ENCODE measurements at places on chromosomes 4 and X.

DNA sequence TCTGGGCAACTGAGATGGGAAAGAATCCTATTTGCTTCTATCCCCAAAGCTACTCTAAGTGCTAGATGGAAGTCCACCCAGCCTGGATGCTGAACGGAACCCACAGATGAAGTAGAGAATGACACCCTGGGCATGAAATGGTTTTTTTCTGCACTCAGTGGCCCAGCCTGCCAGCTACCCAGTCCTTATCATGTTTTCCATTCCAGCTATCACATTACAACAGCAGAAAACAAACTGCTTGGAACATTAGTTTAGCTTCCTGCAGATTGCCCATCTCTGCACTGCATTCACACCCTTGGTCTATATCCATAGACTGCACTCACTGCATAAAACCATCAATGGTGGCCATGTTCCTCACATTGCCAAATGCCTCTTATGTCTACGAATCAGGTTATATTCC, 79.1 kb downstream of the NYX start:
- no peak for DNase-seq

- DNase-seq: no peak
Observed at GRCh38 chr4:8819019-8819418, 52.6 kb downstream of the HMX1 start.

DNA sequence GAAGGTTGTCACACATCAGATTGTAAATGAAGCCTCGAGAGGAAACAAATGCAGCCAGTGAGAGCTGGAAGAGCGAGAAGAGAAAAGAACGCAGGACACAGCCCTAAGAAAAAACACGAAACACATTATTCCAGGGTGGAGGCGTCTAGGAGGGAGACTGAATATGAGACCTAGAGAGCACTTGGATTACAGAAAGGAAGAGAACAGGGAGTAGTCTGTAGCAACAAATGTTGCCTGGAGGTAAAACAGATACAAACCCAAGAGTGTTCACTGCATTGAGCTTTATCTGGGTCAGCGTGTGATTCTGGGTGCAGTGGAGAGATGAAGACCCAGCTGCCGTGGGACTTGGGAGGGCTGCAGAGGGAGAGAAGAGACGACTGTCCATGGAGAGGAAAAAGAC, 50.1 kb upstream of the SETD7 start:
- no peak for DNase-seq

DNA sequence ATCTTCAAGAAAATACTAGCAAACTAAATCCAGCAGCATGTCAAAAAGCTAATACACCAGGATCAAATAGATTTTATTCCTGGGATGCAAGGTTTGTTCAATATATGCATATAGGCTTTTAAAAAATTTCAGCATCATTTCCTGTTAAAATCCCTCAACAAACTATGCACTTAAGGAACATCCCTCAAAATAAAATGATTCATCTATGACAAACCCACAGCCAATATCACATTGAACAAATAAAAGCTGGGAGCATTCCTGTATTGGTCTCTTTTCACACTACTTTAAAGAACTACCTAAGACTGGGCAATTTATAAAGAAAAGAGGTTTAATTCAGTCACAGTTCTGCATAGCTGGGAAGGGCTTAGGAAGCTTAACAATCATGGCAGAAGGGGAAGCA, 726.7 kb downstream of the GRXCR1 start:
- DNase-seq: no peak

GRCh38 chrX:94178145-94178788, 504.3 kb downstream of the FAM133A start:
- DNase-seq: no peak

DNA sequence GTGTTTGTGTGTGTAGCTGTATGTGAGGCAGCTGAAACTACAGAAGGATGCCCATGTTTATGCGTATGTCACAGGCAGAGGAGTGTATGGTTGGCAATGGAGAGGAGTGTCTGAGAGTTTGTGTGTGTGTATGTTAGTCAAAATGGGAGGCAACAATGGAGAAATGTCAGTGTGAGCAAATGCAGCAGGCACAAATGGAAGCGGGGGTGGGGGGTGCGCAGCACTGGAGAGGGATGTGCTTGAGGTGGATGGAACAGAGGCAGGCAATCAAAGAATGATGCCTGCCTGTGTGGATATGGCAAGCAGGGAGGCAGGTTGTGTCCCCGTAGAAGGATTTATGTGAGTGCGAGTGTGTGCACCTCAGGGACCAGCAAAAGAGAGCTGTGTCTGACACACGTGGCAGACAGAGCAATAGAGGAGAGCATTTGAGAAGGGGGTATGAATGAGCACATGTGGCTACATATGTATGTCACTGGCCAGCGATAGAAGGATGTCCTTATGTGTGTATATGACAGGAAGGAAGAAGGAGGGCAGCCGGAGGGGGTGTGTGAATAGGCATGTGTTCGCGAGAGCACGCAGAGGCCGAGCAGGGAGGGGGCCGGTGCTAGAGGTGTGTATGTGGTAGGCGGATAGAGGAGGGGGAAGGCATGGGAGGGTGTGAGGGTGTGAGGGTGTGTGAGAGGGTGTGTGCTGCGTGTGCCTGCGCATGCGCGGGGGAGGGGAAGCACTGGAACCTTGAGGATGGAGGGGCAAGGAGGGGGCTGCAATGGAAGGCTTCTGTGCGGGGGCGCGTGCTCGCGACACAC, 1.1 kb downstream of the PJA1 start:
- DNase-seq: no peak

DNA sequence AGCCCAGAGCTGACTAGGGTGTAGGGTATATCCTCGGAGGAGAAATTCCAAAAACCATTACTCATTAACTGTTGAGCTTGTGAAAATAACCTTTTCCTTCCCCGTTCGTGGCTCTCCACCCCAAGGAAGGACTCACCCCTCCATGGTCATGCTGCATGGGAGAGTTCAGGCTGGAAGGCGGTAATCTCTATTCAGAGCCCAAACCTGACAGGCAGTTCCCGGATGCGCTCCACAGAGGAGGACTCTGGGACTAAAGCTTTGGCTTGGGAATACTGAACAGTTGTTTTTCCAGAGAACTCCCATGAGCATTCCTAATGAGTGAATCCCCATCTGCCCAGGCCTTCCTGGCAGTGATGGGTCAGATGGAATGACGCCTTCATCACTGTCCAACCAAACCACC, 125.4 kb downstream of the BCOR start:
- no peak for DNase-seq

DNA sequence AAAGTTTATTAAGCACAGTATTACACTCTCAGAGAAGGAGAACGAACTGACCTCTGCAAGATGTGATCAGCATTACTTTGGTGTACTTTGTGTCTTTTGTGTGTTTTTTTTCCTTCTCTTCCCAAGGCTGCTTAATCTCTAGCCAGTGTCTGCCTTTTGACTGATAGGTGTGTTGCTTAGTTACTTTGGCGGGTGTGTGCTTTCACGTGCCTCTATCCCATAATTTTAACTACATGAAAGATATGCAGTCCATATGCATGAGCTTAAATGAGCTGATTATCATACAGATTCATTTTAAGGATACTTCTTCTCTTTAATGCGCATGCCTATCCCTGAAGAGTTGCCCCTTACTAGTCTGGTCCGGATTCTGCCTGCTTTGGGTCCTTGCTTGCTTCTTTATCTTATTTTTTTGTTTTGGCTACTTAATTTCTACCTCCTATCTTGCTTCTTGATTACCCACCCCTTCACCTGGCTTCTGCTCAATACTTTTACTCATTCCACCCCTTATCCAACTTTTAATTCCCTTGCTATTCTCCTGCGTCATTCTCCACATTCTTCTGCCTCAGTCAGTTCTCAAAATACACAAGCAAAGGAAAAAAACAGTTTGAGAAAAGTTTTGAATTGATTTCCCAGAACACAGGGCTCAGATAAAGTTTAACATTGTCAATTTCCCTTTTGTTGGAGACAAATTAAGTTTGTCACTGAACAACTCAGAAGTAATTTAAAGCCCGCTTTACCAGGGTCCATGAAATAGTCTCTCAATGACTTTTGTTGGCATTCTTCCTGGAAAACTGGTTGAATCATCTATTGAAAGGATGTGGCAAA, 182.0 kb downstream of the TENT5D start:
- DNase-seq: no peak

GRCh38 chrX:151184705-151185104, 8.3 kb downstream of the GPR50 start:
- no peak for DNase-seq

DNA sequence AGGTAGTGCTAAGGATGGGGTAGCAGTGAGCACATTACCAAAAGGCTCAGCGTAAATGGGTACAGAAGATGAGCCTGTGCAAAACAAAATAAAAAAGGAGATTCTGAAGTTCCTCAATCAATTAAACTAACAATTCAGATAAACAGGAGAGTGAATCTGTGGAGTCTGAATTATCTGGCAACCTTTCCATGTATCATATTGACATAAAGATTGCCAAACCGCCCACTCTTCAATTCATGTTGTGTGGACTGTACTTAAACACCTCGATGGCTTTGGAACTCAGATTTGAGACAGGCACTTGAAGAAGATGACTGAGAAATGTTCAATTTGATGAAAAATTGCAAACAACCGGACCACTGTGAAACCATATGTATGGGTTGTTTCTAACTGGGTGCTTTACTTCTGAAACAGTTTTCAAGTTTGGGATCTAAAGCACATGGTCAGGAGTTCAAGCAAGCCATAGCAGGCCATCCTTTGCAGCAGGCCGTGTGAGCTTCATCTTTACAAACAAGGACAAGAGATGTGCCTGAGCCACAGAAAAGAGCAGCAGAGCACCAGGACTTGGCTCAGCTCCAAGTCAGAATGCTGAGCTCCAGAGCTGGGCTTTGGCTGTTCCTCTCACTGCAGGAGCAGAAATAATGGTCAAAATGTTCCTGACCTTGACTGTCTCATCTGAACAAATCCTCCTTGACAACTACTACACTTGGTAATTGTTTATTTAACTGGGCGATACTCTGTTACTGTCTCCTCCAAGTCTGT, 108.1 kb downstream of the MGST2 start:
- no peak for DNase-seq

DNA sequence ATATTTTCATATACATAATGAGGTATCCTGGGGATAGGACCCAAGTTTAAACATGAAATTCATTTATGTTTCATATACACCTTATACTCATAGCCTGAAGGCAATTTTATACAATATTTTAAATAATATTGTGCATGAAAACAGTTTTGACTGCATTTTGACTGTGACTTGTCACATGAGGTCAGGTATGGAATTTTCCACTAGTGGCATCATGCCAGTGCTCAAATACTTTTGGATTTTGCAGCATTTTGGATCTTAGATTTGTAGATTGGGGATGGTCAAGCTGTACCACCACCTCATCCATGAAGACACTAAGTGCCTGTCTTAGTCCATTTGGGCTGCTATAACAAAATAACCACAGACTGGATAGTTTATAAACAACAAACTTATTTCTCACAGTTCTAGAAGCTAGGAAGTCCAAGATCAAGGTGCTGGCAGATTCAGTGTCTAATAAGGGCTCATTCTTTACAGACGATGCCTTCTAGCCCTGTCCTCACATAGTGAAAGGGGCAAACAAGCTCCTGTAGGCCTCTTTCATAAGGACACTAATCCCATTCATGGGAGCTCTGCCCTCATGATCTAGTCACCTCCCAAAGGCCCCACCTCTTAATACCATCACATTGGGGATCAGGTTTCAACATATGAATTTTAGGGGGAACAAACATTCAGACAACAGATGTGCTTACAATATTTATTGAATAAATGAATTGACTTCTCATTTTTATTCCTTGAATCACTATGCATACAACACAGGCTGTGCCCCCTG, 9.4 kb downstream of the NUDT6 start:
- no peak for DNase-seq

DNA sequence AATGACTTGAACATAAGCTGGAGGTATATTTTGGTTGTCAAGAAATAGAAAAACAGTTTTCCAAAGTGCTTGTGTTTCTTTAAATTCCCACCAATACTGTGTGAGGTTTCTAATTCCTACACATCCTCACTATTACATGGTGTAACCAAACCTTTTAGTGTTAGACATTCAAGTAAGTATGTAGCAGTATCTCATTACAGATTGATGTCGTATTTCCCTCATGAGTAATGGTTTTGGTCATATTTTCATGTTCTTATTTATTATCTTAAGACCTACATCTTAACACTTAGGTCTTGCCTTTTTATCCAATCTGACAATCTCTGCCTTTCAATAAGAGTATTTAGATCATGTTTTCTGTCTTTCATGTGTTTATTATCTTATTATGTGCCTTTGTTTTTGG, 253.7 kb upstream of the ANXA10 start:
- no peak for DNase-seq

GRCh38 chr4:4730249-4730648, 129.2 kb upstream of the MSX1 start:
- DNase-seq: no peak

- no peak for DNase-seq
Observed at GRCh38 chr4:124931050-124931449, 218.5 kb upstream of the ANKRD50 start.

DNA sequence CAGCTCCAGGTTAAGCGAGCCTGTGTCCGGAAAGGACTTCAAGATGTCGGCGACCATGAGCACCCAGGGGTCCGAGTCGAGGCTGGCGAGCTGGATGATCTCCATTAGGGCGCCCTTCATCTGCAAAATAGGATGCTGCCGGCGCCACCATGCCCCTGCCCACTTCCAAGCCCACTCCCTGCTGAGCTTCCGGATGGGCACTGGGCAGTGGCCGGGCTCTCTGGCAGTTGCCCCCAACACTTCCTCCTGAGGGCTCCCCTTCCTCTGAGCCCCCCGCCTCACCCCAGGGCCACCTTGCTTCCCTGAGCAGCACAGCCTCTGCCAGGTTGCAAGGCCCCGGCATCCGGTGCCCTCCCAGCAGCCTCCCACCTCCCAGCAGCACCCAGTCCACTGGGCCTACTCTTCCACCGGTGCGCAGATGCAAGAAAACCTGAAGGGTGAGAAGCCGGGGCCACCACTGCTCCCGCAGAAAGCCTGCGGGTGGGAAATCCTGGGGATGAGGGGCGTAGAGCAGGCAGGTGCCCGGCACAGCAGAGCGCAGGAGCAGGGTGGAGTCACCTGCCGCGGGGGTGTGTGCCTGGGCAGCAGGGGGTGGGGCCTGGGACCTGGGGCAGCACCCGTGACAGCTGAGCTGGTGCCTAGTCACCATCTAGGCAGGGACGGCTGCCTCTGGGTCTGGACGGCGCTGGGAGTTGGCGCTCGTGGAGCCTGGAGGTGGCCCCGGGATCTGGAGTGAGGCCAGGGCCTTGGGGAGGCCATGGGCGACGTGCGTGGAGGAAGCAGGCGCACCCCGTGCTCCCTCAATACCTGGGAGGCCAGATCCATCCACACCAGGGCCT, 17.0 kb downstream of the NELFA start:
- no peak for DNase-seq

- DNase-seq: no peak
Observed at GRCh38 chrX:107454302-107454701, 4.8 kb downstream of the FRMPD3 start.

All from MV-4-11 (cell line).